ENCODE measurements at places on chromosomes 5 and 9. TPM values are rescaled to one million over a fixed set of nuclear protein-coding genes. Genes with fewer than 3 reads are reported as not detected.
A peak's percentile ranks its signal among the peaks of the same experiment; 100 is the strongest.

Gene LOX
- total RNA-seq, result not detected

Gene PDE6A
- total RNA-seq, result not detected

Gene GPX8
- total RNA-seq, result not detected

Gene PCDHB9
- 0.44 TPM for total RNA-seq

Gene TSLP
- total RNA-seq, result not detected

Gene KIF3A
- total RNA-seq, result 18.7 TPM

Gene PCDHB15
- total RNA-seq, result 0.17 TPM

Gene CACNA1B
- not detected for total RNA-seq

Gene MAMDC4
- 9.3 TPM for total RNA-seq

Gene QRFP
- total RNA-seq, result not detected

GRCh38 chr9:110887276-110887675, 151.0 kb downstream of the LPAR1 start:
- H3K4me3 ChIP-seq, result no peak overlapping the region
- no peak for DNase-seq
- H3K36me3 ChIP-seq, result no peaks in the 10 kb centered on the region
- no peaks in the 10 kb centered on the region for H3K4me1 ChIP-seq
- no peaks in the 10 kb centered on the region for H3K27me3 ChIP-seq

- no peak overlapping the region for H3K27ac ChIP-seq
- H3K4me1 ChIP-seq, result no peaks in the 10 kb centered on the region
- no peaks in the 10 kb centered on the region for H3K36me3 ChIP-seq
- no peak for DNase-seq
- no peaks in the 10 kb centered on the region for H3K27me3 ChIP-seq
Measured at GRCh38 chr5:102554728-102555127, 55.9 kb upstream of the SLCO6A1 start.

DNA sequence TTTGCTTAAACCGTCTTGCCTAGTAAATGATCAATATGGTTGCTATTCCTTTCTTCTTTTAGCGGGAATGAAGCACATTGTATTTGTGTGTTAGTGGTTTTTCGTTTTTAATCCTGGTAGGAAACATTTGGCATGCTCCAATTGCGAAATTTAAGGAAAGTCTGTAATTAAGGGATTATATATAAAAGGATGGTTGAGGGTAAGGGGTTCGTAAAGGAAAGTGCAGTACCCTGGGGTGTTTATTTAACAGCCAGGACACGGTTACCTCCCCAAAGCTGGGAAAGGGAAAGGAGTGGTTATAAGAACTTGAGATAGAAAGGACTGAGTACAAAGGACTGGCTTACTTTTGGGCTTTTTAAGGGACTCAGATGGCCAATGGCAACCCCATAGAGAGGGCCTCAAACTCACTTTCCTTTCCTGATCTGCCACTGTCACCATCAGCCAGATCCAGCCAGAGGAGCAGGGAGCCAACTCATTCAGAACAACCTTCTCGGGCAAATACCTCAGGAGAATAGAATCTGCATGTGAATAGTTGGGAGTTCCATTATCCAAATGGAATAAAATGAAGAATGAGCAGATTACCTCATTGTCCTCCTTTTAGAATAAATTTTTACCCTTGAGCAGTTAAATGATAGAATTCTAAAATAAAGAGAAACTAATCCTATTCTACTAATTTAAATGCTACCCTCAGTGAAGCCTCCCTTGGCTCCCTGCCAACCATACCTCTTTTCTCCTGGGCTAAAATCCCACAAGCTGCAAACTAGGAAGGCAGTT, 117.7 kb downstream of the SNCAIP start:
- H3K4me1 ChIP-seq, result no peaks in the 10 kb centered on the region
- no peaks in the 10 kb centered on the region for H3K36me3 ChIP-seq
- H3K4me3 ChIP-seq, result no peak overlapping the region
- no peak overlapping the region for H3K27ac ChIP-seq
- DNase-seq, result no peak
- H3K27me3 ChIP-seq, result no peaks in the 10 kb centered on the region

GRCh38 chr5:126755593-126755992, 21.3 kb upstream of the LMNB1 start:
- H3K27me3 ChIP-seq, result no peaks in the 10 kb centered on the region
- no peak overlapping the region for H3K4me3 ChIP-seq
- no peaks in the 10 kb centered on the region for H3K36me3 ChIP-seq
- no peak overlapping the region for H3K27ac ChIP-seq

- no peaks in the 10 kb centered on the region for H3K27me3 ChIP-seq
- H3K36me3 ChIP-seq, result no peaks in the 10 kb centered on the region
- no peak overlapping the region for H3K4me3 ChIP-seq
- no peak overlapping the region for H3K27ac ChIP-seq
- H3K4me1 ChIP-seq, result peaks cover 7% of the 10 kb centered on the region
- DNase-seq, result no peak
Measured at GRCh38 chr5:33433303-33434240, 7.2 kb upstream of the TARS1 start.

GRCh38 chr5:82164977-82165713, 113.0 kb downstream of the RPS23 start:
- no peaks in the 10 kb centered on the region for H3K36me3 ChIP-seq
- DNase-seq, result no peak
- no peaks in the 10 kb centered on the region for H3K27me3 ChIP-seq

- H3K4me1 ChIP-seq, result peaks cover 46% of the 10 kb centered on the region
- no peaks in the 10 kb centered on the region for H3K36me3 ChIP-seq
- no peak overlapping the region for H3K4me3 ChIP-seq
- no peaks in the 10 kb centered on the region for H3K27me3 ChIP-seq
- no peak overlapping the region for H3K27ac ChIP-seq
- DNase-seq, result no peak
Measured at GRCh38 chr9:87707805-87708506, 18.0 kb upstream of the CTSL start.

- H3K36me3 ChIP-seq, result no peaks in the 10 kb centered on the region
- H3K4me3 ChIP-seq, result no peak overlapping the region
- H3K4me1 ChIP-seq, result no peaks in the 10 kb centered on the region
- no peak for DNase-seq
- no peaks in the 10 kb centered on the region for H3K27me3 ChIP-seq
Measured at GRCh38 chr9:121505903-121506735, 6.5 kb upstream of the GGTA1 start.

- no peak overlapping the region for H3K27ac ChIP-seq
- H3K27me3 ChIP-seq, result no peaks in the 10 kb centered on the region
- DNase-seq, result no peak
Measured at GRCh38 chr5:166618526-166618925, 1672.9 kb upstream of the WWC1 start.

GRCh38 chr5:141633871-141634561, 2.6 kb downstream of the HDAC3 start:
- peaks cover 52% of the 10 kb centered on the region for H3K4me1 ChIP-seq
- DNase-seq, result no peak
- peaks cover 18% of the 10 kb centered on the region for H3K36me3 ChIP-seq
- no peaks in the 10 kb centered on the region for H3K27me3 ChIP-seq
- H3K27ac ChIP-seq, result no peak overlapping the region

GRCh38 chr5:157259699-157260098, 6.2 kb upstream of the CYFIP2 start:
- no peak for DNase-seq
- no peak overlapping the region for H3K27ac ChIP-seq
- H3K27me3 ChIP-seq, result no peaks in the 10 kb centered on the region
- H3K36me3 ChIP-seq, result peaks cover 10% of the 10 kb centered on the region
- H3K4me1 ChIP-seq, result peaks cover 61% of the 10 kb centered on the region

DNA sequence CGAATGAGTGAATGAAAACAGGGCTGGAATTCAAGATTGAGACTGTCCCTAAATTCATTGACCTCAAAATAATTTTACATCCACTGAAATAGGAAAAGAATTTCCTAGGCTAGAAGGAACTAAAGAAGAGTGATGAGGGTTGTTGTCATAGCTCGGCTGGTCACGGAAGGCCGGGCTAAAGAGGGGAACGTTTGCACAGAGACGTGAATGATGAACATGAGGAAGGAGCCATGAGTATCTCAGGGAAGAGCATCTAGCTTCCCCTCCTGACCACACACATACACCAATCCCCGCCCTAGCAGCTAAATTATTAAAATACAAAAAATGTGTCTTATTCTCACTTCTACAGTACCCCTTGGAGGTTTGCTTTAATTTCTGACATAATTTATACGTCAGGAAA, 124.4 kb upstream of the ABCA1 start:
- no peaks in the 10 kb centered on the region for H3K36me3 ChIP-seq
- no peaks in the 10 kb centered on the region for H3K27me3 ChIP-seq
- no peak for DNase-seq
- H3K4me3 ChIP-seq, result no peak overlapping the region
- peaks cover 14% of the 10 kb centered on the region for H3K4me1 ChIP-seq
- H3K27ac ChIP-seq, result no peak overlapping the region

- H3K4me1 ChIP-seq, result peaks cover 16% of the 10 kb centered on the region
- no peak overlapping the region for H3K27ac ChIP-seq
- peak; percentile 13 for DNase-seq
- H3K27me3 ChIP-seq, result no peaks in the 10 kb centered on the region
- H3K4me3 ChIP-seq, result no peak overlapping the region
Measured at GRCh38 chr9:114777821-114778609, 27.8 kb downstream of the TNFSF15 start.

- no peak overlapping the region for H3K4me3 ChIP-seq
- no peak for DNase-seq
- H3K27me3 ChIP-seq, result no peaks in the 10 kb centered on the region
- H3K27ac ChIP-seq, result no peak overlapping the region
- no peaks in the 10 kb centered on the region for H3K4me1 ChIP-seq
Measured at GRCh38 chr5:44935871-44936270, 127.1 kb downstream of the MRPS30 start.

GRCh38 chr9:136352682-136353081, 10.9 kb downstream of the DNLZ start:
- no peaks in the 10 kb centered on the region for H3K27me3 ChIP-seq
- DNase-seq, result no peak
- no peaks in the 10 kb centered on the region for H3K4me1 ChIP-seq
- H3K4me3 ChIP-seq, result no peak overlapping the region
- no peak overlapping the region for H3K27ac ChIP-seq
- no peaks in the 10 kb centered on the region for H3K36me3 ChIP-seq

DNA sequence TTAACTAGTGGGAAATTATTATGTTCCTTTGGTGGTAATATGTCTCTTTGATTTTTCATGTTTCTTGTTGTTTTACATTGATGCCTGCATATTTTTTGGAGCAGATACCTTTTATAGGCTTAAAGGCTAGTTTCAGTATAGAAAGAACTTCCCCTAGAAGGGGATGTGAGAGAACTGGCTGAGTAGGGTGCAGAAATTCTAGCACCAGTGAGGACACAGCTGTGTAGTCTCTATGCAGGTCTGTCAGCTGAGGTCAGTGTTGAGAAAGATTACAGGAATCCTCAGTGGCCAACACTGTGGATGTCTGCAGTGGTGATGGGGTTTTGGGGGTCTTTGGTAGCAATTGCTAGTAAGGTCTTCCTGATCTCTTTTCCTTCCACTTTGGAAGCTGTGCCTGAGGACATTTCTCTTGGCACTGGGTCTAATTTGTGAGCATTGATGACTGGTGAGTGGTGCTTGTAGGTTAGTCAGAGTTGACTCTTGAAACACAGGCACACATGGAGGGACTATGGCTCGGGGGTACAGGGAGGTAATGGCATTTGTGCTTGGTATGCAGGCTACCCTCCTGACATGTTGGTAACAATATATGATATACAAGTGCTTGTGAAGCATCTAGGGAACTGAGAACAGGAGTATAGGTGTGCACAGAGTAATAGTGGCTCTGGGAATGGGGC, 221.4 kb downstream of the SPATA31D1 start:
- H3K27me3 ChIP-seq, result no peaks in the 10 kb centered on the region
- no peaks in the 10 kb centered on the region for H3K36me3 ChIP-seq
- no peaks in the 10 kb centered on the region for H3K4me1 ChIP-seq
- no peak for DNase-seq
- H3K27ac ChIP-seq, result no peak overlapping the region

- H3K4me3 ChIP-seq, result no peak overlapping the region
- H3K27me3 ChIP-seq, result no peaks in the 10 kb centered on the region
- no peaks in the 10 kb centered on the region for H3K4me1 ChIP-seq
Measured at GRCh38 chr5:142466195-142466971, 141.6 kb upstream of the SPRY4 start.

- no peak within 1 kb of the TSS for H3K4me3 ChIP-seq
- no peaks in the 10 kb centered on the region for H3K36me3 ChIP-seq
Measured at GRCh38 chr5:31193591-31194467, at the start of gene CDH6. TSS of gene CDH6 (plus strand) at chr5:31193686. CDS start at chr5:31267474, 73,788 bp downstream.

- DNase-seq, result no peak
- H3K27me3 ChIP-seq, result no peaks in the 10 kb centered on the region
- H3K27ac ChIP-seq, result no peak overlapping the region
- H3K4me3 ChIP-seq, result no peak overlapping the region
- no peaks in the 10 kb centered on the region for H3K36me3 ChIP-seq
Measured at GRCh38 chr9:137396227-137396626, 26.7 kb downstream of the EXD3 start.

- H3K27me3 ChIP-seq, result no peaks in the 10 kb centered on the region
- H3K4me1 ChIP-seq, result no peaks in the 10 kb centered on the region
- no peak overlapping the region for H3K4me3 ChIP-seq
- no peak for DNase-seq
- H3K27ac ChIP-seq, result no peak overlapping the region
Measured at GRCh38 chr5:108125771-108126511, 256.0 kb downstream of the FBXL17 start.

DNA sequence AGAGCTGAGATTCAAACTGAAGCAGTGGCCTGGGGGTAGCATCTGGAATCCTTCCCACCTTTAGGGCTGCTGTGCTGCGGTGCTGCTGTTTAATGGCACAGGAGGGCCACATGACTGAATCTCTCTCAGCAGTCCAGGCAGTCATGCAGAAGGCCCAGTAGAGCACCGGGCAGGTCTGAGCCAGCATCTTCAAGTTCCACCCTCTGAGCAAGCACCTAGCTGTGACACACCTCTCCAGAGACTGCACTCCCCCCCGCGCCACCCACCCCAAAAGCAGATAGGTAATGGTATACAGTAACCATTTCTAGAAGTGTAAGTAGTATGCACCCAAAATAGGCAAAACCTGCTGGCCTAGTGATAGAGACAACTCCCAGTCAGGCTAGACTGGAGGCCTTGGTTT, 8.2 kb downstream of the IL4 start:
- no peaks in the 10 kb centered on the region for H3K36me3 ChIP-seq
- H3K27me3 ChIP-seq, result no peaks in the 10 kb centered on the region
- H3K4me3 ChIP-seq, result no peak overlapping the region
- no peaks in the 10 kb centered on the region for H3K4me1 ChIP-seq

DNA sequence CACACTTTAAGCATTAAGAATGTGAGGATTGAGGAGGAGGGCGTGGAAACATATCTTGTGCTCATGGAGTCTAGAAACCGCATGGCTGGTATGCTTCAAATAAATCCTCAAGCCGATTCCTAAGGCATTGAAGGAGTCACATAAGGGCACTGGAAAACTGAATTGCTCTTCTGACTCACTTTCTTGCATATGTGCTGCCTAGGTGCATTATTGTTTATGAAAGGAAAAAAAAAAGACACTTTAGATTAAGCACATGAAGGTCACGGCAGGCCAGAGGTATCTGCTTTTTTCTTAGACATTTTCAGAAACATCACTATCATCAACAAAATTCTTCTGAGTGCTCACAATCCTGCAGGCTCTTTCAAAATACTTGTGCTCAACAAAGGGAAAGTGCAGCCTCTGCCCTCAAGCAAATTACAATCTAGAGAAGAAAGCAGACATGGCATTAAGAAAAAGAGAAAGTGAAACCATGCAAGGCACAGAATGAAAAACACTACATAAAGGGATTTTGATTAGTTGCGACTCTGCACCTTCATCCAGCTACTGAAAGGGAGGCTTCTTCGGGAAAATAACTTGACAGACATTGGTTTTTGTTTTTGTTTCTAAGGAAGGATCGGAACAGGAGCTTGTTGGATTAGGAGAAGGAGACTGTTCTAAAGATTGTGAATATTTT, 2117.6 kb downstream of the MAT2B start:
- no peaks in the 10 kb centered on the region for H3K36me3 ChIP-seq
- H3K4me1 ChIP-seq, result no peaks in the 10 kb centered on the region
- no peak for DNase-seq
- H3K27me3 ChIP-seq, result no peaks in the 10 kb centered on the region
- H3K27ac ChIP-seq, result no peak overlapping the region

GRCh38 chr5:55601204-55601618, 66.4 kb upstream of the PLPP1 start:
- no peak overlapping the region for H3K27ac ChIP-seq
- H3K27me3 ChIP-seq, result no peaks in the 10 kb centered on the region
- H3K4me3 ChIP-seq, result no peak overlapping the region
- DNase-seq, result no peak

Data from CD4-positive, alpha-beta memory T cell (primary cell).